M059J (cell line): ENCODE measurements at places on chromosomes 7 and 10.

GRCh38 chr10:79244068-79244442 lies 103.2 kb upstream of the PPIF start:
- no peak for DNase-seq

DNA sequence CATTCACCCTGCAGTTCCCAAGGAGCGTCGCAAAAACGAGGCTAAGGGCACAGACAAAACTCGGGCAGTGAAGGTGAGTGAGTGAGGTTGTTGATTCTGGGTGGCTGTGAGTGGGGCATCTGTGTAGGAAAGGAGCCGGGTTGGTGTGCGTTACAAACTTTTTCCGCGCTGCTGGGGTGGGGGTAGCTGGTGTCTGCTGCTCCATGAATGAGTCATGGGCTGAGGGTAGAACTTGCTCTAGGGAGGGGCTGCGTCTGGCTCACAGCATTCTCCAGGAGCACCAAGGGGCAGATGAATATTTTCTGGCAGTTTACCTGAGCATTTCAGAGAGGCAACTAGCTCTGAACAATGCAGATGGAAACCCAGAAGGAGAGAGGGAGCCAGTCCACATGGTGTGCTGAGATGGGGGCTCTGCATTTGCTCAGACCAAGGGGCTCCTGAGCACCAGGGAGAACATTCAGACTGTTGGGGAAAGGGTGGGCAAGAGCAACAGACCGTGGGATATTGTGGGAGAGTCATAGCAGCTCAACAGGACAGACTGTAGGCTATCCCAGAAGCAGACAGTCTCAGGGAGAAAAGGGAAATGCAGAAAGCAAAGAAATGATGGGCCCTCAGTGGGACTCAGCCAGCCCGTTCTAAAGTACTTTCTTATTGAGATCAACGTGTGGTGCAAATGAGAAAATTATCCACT lies 18.8 kb downstream of the NOBOX start:
- DNase-seq = peak; percentile 82

- DNase-seq = peak; percentile 52
These were observed 72.3 kb downstream of the AMZ1 start for GRCh38 chr7:2760098-2760889.

DNA sequence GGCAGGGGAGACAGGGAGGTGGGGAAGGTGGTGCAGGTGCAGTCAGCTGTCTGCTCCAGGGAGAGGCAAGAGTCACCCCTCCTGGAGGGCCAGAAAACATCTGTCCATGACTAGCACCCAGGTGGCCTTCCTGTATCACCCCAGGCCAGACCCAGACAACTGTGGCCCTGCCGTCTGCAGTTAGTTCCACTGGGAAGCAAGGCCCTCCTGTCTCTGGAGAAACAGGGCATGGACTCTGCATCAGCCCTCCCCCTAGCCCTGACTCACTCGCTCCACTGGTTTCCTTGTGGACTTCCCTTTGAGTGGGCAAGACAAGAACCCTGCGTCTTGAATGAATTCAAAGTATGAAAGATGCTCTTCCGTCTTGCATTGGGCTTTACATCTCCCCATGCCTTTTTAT lies 12.6 kb downstream of the TBATA start:
- no peak for DNase-seq

DNA sequence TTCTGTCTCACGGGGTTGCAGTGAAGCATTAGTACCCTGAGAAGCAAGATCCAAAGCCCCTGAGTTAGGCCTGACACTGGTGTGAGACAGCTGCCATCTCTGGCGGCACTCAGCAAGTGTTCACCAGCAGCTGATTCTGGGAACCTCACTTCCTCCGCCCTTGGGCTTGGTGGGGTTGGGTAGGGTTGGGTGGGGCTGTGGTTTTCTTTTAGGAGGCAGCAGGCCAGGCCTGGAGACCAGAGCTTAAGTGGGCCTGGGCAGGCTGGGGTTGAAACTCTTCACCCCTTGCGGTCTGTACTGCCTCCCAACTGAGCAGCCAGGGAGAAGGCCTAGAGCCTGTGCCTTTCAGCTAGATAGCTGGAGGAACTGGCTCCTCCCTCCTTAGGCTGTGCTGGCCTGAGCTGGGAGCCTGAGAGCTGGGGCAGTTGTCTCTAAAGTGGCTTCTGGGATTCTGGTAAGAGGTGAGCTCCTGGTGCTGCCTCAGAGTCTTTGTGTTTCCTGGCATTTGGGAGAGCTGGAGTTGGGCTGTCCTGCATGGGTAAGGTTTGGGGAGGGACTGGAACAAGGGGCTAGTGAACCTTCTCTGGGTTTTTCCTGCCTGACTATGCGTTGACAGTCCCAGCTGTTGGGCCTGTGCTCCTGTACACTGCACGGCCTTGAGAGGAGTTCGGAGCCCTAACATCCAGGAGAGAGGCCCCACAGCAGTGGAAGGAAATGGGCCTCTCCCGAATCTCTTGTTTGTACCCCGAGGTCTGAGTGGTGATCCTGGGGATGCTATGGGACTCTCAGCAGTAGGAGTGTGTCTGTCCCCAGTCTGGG lies 5.1 kb downstream of the TSPAN14 start:
- DNase-seq = peak; percentile 94
